ENCODE measurements at places on chromosomes 5 and 9. TPM values are rescaled to one million over a fixed set of nuclear protein-coding genes. Genes with fewer than 3 reads are reported as not detected.

Gene SLC45A2
- total RNA-seq = under 0.01 TPM

Gene LRRC70
- 43.4 TPM for total RNA-seq

Gene BHMT2
- total RNA-seq = 6.2 TPM

Gene PITX1
- not detected for total RNA-seq

Gene KIAA0825
- total RNA-seq = 1.4 TPM

Gene ITGA1
- 61.1 TPM for total RNA-seq

Gene CCL27
- not detected for total RNA-seq

Gene SPATA31C1
- not detected for total RNA-seq

Gene BAAT
- total RNA-seq = not detected

Gene SLC30A5
- total RNA-seq = 53.9 TPM

Gene FBP2
- total RNA-seq = not detected

Gene BASP1
- 2.4 TPM for total RNA-seq

Gene CMYA5
- under 0.01 TPM for total RNA-seq

Gene PPP3R2
- total RNA-seq = not detected

Gene HACD4
- total RNA-seq = 0.26 TPM

Gene ENHO
- total RNA-seq = under 0.01 TPM

Gene SPATA31E1
- total RNA-seq = not detected

Gene TNFSF8
- total RNA-seq = not detected

Gene PCDHB9
- 0.13 TPM for total RNA-seq

Gene EPB41L4A
- total RNA-seq = 27.6 TPM

Gene IPO11
- total RNA-seq = 98.2 TPM

Gene POU5F2
- total RNA-seq = 0.51 TPM

Gene EHMT1
- 38.3 TPM for total RNA-seq

Gene CANX
- total RNA-seq = 518 TPM

Gene SERF1A
- 4.9 TPM for total RNA-seq

Gene ACSL6
- 0.77 TPM for total RNA-seq

Gene HTR4
- not detected for total RNA-seq

Gene TLX3
- total RNA-seq = not detected

Gene IL13
- total RNA-seq = not detected

Gene SLC25A2
- total RNA-seq = under 0.01 TPM

Measured in dermis microvascular lymphatic vessel endothelial cell (primary cell).